A549 treated with CpdA at 1 μM for 4 hours (cell line): ENCODE measurements at places on chromosomes 4 and X. TPM values are rescaled to one million over a fixed set of nuclear protein-coding genes. Genes with fewer than 3 reads are reported as not detected.

Gene LRCH2
- total RNA-seq = 0.04 to 0.05 TPM in 2 of 5 replicates, not detected in the others

Gene IQSEC2
- total RNA-seq = 32.1 to 43.5 TPM (median 38.3 TPM) in 5 replicates

Gene SLC16A2
- total RNA-seq = 25.0 to 31.5 TPM (median 25.2 TPM) in 5 replicates

Gene USP17L28
- not detected in 5 replicates for total RNA-seq

Gene TXK
- 0.14 to 0.34 TPM (median 0.16 TPM) in 5 replicates for total RNA-seq

Gene SULT1B1
- total RNA-seq = 0.01 TPM in 1 of 5 replicates, not detected in the others

Gene CLDN2
- 7.9 to 10.0 TPM (median 8.7 TPM) in 5 replicates for total RNA-seq

Gene SMIM43
- total RNA-seq = 0.32 to 0.75 TPM (median 0.40 TPM) in 5 replicates

Gene PAGE1
- 0.11 to 0.24 TPM in 2 of 5 replicates, not detected in the others for total RNA-seq

Gene VCX
- total RNA-seq = 0.22 TPM in 1 of 5 replicates, not detected in the others

Gene TLR8
- not detected in 5 replicates for total RNA-seq

Gene GPRASP1
- 0.29 to 0.47 TPM (median 0.37 TPM) in 5 replicates for total RNA-seq

Gene ATOH1
- total RNA-seq = not detected in 5 replicates

Gene NIPAL1
- 0.78 to 1.2 TPM (median 0.85 TPM) in 5 replicates for total RNA-seq

Gene PAGE5
- total RNA-seq = not detected in 5 replicates

Gene PLA2G12A
- 6.7 to 18.1 TPM (median 11.5 TPM) in 5 replicates for total RNA-seq

Gene CYTL1
- not detected in 5 replicates for total RNA-seq

Gene NPY2R
- 0.03 to 0.08 TPM in 2 of 5 replicates, not detected in the others for total RNA-seq

Gene SOX3
- total RNA-seq = not detected in 5 replicates

Gene SLC9B1
- total RNA-seq = 0.07 to 0.15 TPM in 2 of 5 replicates, not detected in the others
